ENCODE measurements at places on chromosomes 5 and 9.

- no peak for DNase-seq
Observed at GRCh38 chr5:160082614-160083500, 36.4 kb downstream of the PWWP2A start.

GRCh38 chr5:149697001-149697400 is 33.1 kb upstream of the PPARGC1B start:
- DNase-seq, result no peak

GRCh38 chr5:87211676-87212075 is 56.0 kb upstream of the RASA1 start:
- no peak for DNase-seq

GRCh38 chr5:15266841-15267240 is 233.1 kb upstream of the FBXL7 start:
- no peak for DNase-seq

DNA sequence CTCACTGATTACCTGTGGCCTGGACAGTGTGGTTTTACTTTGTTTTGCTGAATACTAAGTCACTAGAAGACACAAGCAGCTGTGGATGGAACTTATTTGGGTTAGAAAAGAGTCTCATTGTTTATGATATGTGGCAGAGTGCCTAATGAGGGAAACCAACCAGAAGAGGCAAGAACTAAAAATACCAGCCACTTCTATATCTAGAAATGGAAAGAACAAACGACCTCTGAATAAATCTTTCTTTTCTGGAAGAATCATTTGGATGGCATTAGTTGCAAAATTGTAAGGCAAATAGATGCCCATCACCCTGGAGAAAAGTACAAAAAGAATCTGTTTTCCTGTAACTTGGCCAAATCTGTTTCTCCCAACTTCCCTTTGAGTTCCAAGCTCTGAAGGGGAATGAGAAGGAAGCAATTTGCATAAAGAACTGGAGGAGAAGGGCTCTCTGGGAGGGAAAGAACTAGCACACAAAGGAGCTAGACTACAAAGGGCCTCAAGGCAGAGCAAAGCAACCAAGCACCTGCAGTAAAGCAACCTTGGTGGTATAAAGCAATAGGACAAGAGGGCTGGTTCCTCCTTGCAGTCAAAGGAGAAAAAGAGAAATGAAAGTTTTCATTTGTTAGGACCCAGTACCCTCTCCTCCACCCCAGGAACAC is 455.4 kb downstream of the CAAP1 start:
- DNase-seq, result no peak

- no peak for DNase-seq
Observed at GRCh38 chr5:138490648-138491283, 25.5 kb downstream of the EGR1 start.

GRCh38 chr5:174493530-174493929 is 230.9 kb upstream of the MSX2 start:
- DNase-seq, result no peak

GRCh38 chr5:14453481-14453880 is 128.1 kb upstream of the OTULINL start:
- DNase-seq, result no peak

GRCh38 chr5:77167695-77168121 is 42.8 kb upstream of the PDE8B start:
- no peak for DNase-seq

DNA sequence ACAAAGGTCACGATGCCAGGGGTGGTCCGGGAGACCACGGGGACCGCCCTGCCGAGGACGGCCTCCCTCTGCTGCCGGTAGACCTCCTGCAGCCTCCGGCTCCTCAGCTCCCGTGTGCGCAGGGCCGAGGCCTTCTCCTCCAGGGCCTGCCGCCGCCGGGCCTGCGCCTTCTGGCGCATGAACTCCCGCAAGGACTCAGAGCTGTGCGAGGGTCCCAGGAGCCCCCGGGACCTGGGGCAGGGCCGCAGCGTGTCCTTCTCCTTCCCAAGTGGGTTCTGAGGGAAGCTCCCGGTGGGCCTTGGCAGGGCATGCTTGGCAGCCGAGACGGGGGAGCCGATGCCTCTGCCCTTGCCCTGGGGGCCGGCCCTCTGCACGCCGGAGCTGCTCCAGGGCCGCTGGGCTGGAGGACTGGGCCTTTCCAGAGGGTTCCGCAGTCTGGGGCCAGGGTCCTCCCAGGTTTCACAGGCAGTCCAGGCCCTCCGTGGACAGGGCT is 13.3 kb downstream of the CCDC187 start:
- DNase-seq, result no peak

- DNase-seq, result no peak
Observed at GRCh38 chr5:167573370-167574127, 717.9 kb upstream of the WWC1 start.

- no peak for DNase-seq
Observed at GRCh38 chr5:173866243-173866857, 21.8 kb upstream of the CPEB4 start.

GRCh38 chr9:89722712-89723111 is 117.9 kb downstream of the GADD45G start:
- no peak for DNase-seq

DNA sequence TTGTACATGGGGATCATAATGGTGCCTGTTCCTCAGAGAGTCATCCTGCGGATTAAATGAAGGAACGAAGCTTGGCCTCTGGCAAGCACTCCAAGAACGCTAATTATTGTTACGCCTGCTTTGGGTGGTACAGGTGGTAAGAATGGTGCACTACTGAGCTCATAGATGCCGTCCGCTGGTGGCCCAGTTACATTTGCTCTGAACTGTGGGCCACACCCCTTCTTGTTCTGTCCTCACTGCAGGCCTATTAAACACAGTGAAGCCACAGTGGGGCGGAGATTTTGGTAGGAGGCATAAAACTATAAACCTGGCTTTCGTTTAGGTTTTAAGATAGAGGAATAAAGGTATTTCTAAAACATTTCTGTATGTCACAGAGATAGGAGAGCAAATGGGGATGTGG is 40.6 kb upstream of the FER start:
- DNase-seq, result no peak

DNA sequence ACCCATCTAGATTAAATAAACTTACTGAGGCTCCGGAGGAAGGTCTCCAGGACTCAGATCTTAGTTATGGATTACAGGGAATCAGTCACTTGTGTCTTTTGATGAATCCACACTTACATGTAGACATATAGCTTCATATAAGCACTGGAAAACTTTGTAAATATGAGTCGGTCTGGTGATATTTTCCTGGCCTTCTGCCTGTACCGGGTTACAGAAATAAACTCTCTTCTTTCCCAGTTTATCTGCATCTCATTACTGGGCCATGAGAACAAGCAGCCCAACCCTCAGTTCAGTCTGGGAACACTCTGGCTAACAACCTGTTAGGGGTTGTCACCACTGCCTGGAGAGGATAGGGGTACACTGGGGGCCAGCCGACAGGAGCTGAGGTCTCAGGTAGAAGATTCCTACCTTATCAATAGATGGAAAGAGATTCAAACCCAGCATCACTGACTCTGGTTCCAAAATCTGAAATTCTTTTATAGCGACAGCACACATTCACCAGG is 59.1 kb downstream of the THBS4 start:
- no peak for DNase-seq

GRCh38 chr5:17212191-17212590 is 5.2 kb upstream of the BASP1 start:
- DNase-seq, result no peak

DNA sequence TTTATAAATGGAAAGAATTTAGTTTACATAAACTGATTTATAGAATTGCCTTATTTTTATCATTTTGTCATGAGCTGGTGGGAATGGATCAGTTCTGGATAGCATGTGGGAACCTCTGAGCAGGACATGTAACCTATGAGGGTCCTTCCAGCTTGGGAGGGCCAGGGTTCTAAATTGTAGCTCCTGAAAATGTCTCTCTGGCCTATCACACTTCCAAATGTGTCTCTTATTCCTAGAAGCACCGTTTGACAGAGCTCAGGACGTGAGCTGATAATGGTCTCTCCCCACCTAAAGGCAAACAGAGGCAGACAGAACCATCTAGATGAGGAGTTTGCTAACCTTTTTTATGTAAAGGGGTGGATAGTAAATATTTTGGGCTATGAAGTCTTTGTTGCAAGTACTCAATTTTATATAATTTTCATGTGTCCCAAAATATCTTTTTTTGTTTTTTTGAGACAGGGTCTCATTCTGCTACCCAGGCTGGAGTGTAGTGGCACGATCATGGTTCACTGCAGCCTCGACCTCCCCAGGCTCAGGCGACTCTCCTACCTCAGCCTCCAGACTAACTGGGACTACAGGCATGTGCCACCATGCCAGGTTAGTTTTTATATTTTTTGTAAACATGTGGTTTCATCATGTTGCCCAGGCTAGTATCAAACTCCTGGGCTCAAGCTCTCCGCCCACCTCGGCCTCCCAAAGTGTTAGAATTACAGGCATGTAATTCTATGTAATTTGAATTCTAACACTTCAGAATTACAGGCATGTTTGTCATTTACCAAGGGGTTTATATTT is 4.0 kb downstream of the TRAF1 start:
- DNase-seq, result no peak

DNA sequence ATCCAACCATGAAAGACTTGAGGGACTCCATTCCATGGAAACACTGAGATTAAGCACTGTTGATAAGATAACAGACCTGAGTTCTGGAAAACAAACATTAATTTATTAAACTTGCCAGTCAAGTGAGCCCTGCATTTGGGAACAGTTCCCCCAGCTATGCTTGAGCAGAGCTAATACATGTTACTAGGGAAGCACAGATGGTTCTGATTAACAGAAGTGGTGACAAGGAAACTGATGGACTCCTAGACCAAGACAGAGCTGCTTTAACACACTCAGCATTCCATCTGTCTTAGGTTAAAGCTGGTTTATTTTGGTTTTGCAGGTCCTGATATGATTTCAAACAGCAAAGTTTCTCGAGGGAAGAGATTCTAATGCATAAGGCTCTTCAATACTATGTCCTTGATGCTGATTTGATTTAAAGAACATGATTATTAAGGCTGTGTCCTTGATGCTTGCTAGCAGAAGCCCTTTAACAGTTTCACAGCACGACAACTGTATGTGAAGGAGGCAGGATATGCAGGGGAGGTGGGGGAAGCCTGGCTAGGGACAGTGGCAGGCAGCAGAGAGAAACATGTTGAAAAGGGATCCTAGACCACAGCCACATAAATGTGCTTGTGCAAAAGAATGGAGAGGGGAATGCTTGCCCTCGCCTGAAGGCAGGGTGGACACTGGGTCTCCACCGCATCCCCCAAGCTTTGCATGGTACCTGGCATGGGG is 66.2 kb downstream of the ACTBL2 start:
- no peak for DNase-seq

Measured in stimulated activated CD4-positive, alpha-beta T cell treated with anti-CD3 and anti-CD28 coated beads, Interleukin-12 subunit alpha, Interleukin-12 subunit beta, amount 100 ng/mL, for 48 hours (primary cell).